NCI-H446 (cell line): ENCODE measurements at places on chromosomes 4 and X.
A peak's percentile ranks its signal among the peaks of the same experiment; 100 is the strongest.

GRCh38 chr4:52358366-52358765 is 300.7 kb downstream of the USP46 start:
- no peak for DNase-seq

DNA sequence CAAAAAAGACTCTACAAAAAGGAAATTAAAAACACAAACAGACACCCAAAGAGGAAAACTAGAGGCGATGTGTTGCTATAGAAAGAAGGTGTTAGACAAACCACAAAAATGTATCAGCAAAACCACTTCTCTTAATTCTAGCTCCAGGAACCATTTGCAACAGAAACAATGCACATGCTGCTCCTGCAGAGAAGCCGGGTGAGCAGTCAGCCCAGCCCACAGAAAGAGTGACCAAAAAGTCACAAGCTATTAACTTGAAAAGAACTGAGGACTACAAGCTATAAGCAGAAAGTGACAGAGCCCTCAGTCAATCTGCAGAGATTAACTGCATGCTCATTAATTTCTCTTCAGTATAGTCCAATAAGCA is 96.2 kb upstream of the KLHL13 start:
- no peak for DNase-seq

GRCh38 chrX:103878466-103879122 is 46.5 kb upstream of the RAB9B start:
- no peak for DNase-seq

- DNase-seq, result no peak
These were observed 70.2 kb downstream of the TRPC5 start for GRCh38 chrX:112012360-112012759.

DNA sequence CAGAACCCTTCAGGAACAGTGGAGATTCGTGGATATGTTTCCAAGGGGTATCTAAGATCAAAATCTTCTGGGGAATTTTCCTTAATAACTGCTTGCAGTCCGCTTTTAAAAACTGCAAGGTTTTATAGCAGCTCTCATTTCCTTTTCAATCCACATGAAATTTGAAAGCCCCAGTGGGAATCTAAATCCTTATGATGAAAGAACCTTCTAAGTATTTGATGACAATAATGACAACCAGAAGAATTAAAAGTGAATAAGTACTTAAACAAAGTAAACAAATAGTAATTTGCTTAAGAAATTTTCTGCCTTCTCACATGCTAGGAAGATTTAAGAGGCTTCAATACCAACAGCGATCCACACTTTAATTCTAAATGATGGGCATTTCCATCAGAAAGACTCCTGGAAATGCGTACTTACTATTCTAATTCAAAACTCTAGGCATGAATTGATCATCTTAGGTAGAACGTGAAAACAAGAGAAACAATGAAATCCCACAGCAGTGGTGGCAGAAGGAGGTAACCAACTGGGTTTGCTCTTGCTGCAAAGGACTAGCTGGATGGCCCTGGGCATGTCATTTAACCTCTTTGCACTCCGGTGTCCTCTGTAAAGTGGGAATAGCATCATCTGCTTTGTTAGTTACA is 37.6 kb upstream of the S100G start:
- no peak for DNase-seq

- no peak for DNase-seq
These were observed 52.5 kb downstream of the POF1B start for GRCh38 chrX:85327060-85327333.

DNA sequence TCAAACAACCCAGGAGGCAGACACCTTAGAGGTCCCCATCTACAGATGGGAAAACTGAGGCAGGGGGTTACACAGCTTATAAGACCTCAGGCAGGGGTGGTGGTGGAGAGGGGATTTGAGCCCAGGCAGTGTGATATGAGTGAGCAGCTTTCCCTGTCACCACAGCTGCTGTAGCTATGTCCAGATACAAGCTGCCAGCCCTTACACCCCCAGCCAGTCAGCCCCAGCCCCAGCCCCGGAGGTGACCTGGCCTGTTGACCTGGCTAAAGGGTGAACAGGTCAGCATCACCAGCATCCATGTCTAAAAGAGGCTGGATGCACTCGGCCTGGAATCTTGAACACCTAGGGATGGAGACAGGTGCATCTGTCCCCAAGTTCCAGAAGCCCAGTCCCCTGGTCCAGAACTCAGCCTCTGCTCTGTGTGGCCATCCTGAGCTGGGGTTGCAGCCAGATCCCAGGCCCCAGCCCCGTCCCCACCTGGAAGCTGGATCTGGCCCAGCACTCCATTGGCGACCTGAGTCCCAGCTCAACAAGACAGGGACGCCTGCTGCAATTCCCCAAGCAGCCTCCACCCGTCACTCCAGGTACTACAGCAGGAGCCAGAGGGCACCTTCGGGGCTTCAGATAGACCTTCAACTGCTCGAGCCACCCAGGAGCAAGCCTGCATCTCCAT is 89.5 kb downstream of the JAKMIP1 start:
- no peak for DNase-seq

DNA sequence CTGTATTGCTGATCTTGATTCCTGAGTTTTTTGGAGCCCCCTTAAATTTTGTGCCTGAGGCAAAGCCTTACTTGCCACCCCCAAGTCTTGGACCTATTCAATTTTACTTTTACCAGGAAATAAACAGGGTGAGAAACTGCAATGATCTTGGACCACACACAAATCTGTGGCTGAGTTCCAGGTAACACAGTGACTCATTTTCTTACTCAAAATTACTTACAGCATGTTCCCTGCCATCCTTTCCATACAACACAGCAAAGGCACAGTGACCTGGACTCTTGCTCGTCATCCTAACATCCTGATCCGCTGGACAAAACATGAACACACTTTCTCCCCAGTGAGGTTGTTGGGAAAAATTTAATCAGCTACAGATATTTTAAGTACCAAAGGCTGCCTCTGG is 60.7 kb upstream of the S100G start:
- no peak for DNase-seq

DNA sequence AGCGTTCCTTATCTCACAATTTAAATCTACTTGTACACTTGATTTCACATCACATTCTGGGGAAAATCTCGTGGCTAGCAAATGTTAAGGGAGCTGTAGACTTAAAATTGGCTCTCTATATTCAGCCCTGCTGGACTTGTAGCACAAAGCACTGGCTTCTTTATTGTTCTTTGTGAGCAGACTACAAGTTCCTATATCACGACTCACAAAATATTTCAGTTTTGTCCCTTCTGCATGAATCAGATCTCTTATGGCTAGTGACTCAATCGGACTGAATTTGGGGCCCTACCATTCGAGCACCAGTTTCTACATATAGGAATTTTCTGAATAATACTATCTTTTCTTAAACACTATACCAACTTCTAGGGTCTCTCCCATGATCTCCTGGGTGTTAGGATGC is 390.1 kb downstream of the ADAM29 start:
- no peak for DNase-seq

DNA sequence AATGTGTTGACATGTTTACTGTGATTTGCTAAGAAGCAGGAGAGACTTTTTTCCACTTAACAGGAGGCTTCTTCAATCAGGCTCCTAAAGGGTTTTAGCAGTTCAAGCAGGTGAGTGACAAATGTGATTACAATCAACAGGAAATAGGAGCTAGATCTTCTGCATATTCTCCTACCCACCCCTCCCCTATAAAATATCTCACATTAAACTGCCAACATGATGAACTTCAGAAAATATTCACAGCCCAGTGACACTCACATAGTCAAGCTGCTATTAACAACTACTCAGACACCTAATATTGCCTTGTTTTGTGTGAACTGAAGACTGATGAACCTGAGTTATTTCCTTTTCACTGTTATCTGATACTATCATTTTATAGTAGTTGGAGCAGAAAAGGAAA is 55.9 kb upstream of the ANTXR2 start:
- DNase-seq, result no peak

- peak; percentile 30 for DNase-seq
These were observed 855 bp downstream of the GPRASP2 start for GRCh38 chrX:102712981-102713625.

DNA sequence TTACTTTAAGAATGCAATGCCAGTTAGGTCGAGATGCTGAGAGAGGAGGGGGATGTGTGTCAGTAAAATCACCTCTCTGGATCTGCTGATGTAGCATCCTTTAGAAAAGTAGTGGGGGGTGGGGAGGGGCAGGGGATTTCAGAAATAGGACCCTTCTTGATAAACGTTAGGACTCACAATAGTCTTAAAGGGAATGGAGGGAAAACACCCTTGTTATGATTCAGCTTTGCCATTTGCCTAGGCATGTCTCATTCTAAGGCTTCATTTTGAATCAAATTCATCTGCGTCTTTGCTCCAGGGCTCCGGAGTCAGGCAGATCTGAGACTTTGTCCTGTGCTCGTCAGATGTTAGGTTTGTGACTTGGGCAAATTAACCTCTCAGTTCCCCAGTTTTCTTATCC is 879 bp downstream of the SH2D1A start:
- no peak for DNase-seq

- DNase-seq, result no peak
These were observed 22.2 kb downstream of the MAML3 start for GRCh38 chr4:140131675-140132229.

DNA sequence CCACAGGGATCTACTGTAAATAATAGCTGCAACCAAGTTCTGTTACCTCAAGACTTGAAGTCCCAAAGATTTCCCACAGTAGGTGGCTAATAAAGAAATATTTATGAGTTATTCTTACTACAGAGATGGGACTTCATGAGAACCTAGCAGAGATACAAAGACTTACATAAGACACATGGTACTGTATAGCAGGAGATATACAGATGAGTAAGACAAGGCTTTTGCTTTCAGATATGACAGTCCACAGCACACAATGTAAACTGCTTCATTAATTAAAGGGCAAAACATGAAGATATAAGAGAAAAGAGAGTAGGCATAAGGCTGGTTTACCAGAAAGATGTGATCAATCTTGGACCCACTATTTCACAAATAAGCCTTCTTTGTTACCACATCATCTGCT is 6.6 kb downstream of the ANKRD17 start:
- no peak for DNase-seq

GRCh38 chrX:153727123-153727931 is 2.7 kb downstream of the ABCD1 start:
- DNase-seq, result peak; percentile 41

DNA sequence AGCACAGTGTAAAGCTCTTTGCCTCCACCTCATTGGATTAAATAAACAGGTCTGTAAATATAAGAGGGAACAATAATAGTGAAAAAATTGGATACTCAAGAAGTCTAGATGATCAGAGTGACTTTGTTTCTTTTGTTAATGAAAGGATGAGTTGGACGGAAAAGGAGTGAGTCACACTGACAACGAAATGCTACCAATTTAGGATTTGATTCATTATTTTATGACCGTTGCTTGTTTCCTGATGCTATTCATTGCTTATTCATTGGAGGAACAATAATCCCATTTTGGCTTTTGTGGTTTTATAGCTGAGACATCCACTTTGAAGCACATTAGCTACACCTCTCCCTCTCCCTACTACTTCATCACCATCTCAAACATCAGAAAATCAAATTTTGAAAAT is 74.4 kb upstream of the DYNLT3 start:
- no peak for DNase-seq
